ENCODE measurements at places on chromosomes 12 and 14.

- DNase-seq = no peak
These were observed 13.3 kb downstream of the FAM161B start for GRCh38 chr14:73936548-73936947.

DNA sequence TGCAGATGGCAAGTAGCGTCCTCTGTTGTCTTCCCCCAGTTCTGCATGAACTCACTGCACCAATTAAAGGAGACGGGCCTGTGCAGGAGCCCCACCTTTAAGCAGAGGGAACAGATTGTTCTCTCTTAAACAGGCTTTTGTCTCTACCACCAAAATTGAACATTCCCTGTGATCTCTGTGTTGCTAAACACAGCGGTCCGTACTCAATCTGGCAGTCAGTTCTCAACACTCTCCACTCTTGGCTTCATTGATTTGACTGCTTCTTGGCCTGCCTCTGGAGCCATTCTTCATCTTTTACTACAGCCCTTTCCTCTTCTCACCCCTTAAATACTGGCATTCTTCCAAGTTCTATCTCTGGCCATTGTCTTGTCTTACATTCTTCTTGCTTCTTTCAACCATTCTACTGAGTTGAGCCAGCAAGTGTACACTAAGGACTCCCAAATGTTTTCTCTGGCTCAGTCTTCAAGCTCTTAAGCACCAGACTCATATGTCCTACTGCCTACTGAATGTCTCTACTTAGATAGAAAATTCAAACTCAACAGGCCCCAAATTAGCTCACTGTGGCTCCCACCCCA lies 8.0 kb upstream of the NT5DC3 start:
- DNase-seq = no peak

DNA sequence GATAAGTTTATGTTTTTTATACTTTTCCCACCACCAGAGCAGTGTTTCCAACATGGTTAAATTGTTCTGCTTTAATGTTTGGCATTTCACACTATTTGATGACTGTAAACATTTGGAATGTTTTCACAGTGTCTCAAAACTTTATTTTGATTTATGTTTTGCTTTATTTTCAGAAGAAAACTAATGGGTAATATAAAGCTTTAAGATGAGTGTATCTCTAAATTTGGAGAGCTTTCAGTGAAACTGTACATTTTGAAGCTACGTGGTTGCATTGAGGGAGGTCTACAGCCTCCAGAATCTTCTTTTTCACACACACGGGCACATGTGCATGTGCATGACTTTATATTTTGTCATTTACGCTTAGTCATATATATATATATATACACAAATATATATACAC lies 10.7 kb downstream of the BICD1 start:
- no peak for DNase-seq

GRCh38 chr12:120235369-120236323 lies 29.9 kb downstream of the PXN start:
- no peak for DNase-seq

DNA sequence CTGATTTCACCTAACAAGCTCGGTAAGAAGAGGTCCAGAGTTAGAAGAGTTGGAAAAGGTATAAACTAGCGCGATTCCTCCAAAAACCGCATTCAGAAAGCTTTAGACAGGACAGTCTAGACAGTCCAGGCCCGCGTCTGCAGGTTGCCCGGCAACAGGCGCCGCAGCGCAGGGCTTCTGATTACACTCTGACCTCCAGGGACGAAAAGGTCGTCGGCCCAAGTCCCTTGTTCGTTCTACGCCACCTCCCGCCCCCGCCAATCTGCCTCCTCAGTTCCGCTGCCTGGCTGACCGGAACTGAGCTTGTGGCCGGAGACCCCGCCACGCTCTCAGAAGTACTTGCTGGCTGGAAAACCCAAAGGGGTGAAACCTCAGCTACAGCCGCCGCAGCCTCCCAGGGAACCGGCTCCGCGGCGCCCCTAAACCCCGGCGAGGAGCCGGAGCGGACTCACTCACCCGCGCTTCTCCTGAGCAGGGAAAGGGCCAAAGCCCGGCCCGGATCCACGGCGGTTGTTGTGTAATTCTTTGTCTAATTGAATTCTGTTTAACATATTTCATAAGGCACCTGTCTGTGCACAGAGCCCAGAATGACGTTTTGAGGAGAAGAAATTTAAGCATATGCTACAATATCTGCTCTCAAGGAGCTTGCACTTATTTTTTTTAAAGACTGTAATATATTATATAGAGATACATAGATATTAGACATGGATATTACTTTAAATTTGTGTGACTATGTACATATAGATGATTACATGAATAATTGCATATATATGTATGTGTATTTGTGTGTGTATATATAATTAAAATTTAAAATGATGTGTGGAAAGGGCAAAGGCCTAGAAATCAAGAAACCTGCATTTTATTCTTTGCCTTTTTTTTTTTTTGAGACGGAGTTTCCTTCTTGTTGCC lies at the start of gene CAPS2:
TSS of gene CAPS2 (minus strand) at position 407 of the 909 bp plus-strand sequence. CDS start 3,826 bp downstream, outside the sequence.
- DNase-seq = peak; percentile 13

- DNase-seq = no peak
These were observed 94.4 kb downstream of the DAD1 start for GRCh38 chr14:22494486-22495135.

DNA sequence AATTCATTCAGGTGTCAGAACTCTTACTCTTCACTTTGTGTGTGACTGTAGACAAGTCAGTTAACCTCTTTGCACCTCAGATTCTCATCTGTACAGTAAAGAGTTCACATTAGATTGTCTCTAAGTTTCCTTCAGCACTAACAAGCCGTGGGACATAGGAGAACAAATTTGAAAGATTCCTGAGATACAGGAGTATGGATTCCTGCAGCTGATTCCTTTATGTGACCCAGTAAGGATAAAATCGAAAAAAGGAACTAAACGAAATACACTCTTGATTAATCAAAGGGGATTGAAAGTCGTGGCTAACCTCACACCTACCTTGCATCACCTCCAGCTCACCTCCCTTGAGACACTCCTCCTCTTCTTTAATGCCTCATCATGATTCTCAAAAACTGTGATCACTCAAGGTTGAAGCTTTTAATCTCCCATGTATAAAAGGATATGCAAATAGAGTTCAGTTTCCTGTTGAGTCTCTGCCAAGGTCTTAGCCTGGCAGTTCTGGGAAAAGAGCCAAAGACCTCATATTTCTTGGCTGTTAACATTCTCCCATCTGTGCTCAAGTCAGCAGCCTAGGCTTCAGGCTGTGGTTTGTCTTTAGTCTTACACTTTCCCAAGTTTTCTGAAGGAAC lies 156.6 kb downstream of the DAD1 start:
- DNase-seq = no peak

DNA sequence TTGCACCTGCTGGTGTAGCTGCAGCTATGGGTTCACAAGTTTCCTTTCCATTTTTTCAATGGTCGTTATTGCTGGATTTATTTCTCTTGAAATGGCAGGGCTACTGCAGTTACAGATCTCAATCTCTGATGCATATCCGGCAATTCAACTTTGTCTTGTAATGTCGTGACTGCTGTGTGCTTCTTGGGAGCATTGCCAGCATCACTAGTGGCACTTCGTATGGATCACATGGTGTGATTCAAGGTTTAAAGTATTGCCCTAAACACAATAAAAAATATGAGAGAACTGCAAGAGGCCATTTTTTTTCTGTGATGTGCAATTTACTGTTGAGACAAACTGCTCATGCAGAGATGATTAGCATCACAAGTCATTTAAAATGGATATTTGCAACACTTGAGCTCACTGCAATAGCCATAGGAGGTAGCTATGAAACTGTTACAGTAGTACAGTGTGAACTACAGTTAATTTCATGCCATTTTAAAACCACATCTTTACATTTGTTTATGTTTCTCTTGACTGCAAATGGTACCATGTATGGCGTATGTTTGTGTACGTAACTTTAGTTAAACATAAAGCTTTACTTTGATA lies 217.4 kb upstream of the PDE3A start:
- DNase-seq = no peak

DNA sequence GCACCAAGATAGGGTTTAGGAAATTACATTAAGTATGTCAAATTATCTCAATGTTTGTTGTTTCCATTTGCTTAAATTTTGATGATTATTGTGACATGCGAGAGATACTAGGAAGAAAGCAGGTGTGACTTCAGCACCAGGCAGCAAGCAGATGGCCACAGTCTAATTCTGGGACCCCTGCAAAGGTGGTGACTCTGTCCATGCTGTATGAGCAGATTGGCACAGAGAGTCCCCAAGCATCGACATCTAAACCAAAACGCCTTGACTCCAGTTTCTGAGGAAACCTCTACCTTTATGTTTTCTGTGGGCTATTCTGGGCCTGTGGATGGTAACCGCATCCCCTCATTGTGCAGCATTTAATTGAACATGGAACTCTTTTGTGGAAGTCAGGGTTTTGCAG lies 670.1 kb upstream of the TMEM132C start:
- DNase-seq = no peak

GRCh38 chr14:21106176-21106497 lies 5.3 kb downstream of the TMEM253 start:
- no peak for DNase-seq

DNA sequence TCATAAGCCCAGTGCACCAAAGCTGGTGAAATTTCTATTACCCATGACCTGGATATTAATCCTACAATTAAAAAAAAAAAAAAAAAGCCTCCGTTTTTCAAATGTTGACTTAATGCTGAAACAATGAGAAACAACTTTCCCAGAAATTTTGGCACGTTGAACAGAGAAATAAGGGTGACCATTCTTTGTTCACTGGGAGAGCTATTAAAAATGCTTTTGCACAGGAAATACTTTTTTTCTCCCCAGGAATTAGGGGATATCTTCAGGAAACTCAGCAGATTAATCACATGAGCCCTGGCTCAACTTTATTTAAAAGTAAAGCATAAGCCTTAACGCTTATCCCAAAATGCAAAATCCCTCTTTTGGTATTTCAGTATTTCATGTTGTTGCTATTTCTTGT lies 54.8 kb upstream of the FLRT2 start:
- DNase-seq = no peak

DNA sequence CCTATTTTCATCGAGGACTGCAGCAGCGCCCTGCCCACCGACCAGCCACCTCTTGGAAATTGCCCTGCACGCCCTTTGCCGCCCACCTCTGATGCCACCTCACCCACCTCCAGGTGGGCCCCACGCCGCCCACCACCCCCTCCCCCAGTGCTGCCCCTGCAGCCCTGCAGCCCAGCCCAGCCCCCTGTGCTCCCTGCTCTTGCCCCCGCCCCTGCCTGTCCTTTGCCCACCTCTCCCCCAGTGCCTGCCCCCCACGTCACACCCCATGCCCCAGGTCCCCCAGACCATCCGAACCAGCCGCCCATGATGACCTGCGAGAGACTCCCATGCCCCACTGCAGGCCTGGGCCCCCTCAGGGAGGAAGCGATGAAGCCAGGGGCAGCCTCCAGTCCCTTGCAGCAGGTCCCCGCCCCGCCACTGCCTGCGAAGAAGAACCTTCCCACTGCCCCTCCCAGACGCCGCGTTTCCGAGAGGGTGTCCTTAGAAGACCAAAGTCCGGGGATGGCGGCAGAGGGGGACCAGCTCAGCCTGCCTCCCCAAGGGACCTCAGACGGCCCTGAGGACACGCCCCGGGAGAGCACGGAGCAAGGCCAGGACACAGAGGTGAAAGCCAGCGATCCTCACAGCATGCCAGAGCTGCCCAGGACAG lies 96.5 kb downstream of the LGMN start:
- no peak for DNase-seq

- DNase-seq = no peak
These were observed 28.0 kb downstream of the NOS1 start for GRCh38 chr12:117333331-117333881.
